ENCODE measurements at places on chromosomes 5 and 9.

DNA sequence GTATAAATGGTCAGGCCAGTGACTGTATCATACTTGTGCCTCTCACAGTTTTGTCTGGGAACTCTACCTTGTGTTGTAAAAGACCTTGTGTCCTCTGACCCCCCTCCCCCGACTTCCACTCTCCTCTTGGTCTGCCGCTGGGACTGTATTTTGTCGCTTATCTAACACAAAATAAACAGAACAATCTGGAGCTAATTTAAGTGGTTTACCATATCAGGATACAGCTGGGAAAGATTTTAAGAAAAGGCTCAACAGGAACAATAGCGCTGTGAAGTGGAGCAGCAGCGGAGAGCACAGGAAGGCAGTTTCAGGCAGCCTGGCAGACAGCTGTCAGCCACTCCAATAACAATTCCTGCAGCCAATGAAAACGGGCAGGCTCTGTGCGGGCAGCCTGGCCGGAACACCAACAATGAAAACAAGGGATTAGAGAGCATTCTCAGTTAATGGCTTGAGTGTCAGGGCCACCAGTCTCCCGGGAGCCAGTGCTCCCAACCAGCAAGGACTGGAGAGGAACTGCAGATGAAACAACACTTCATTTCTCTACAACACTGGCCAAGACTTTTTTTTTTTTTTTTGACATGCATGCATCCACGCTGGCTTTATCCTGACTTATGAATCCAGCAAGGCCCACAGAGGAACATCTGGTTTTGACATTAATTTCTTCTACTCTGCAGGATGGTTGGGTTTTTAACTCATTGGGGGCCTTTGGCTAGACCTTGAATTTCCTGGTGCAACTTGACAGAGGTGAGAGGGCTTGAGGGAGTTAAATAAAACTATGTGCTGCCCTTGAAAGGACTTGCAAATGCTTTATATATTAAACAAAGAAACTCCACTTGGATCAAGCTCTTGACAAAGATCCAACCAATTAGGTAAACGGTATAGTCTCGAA lies 76.7 kb downstream of the ARSB start:
- DNase-seq, result no peak

DNA sequence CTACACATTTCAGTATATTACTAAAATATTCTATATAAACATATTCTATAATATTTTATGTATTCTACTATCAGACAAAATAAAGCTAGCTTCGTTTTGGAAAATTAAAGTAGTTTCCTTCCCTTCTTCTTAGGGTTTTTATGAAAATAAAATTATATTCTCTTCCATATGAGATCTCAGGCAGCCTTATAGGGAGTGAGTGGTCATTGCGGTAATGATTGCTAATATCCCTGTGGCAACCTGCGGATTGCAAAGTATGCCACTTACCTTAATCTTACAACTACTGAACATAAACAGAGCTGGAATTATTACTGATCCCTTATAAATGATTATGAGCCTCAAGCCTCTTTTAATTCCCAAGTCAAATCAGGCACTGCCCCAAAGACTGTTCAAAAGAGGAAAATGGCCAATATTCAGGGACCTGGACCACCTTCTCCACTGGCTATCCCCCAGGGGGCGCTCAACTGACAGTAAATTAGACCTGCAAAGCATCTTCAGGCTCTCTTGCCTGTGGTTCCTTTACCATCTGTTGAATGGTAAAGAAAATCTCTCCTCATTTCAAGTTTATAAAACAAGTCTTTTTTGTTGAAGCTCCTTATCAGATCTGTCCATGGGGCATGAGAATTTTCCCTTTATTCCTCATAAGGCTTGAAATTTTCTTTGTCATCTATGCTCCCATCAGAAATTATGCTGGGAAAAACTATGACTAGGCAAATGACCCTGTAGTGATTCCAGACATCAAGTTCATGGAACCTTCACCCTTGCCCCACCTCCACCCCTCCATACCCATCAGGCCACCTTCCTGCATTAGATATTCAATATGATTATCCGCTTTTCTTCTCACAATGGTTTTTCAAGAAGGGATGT lies 163.9 kb downstream of the CEMIP2 start:
- peak; percentile 50 for DNase-seq

DNA sequence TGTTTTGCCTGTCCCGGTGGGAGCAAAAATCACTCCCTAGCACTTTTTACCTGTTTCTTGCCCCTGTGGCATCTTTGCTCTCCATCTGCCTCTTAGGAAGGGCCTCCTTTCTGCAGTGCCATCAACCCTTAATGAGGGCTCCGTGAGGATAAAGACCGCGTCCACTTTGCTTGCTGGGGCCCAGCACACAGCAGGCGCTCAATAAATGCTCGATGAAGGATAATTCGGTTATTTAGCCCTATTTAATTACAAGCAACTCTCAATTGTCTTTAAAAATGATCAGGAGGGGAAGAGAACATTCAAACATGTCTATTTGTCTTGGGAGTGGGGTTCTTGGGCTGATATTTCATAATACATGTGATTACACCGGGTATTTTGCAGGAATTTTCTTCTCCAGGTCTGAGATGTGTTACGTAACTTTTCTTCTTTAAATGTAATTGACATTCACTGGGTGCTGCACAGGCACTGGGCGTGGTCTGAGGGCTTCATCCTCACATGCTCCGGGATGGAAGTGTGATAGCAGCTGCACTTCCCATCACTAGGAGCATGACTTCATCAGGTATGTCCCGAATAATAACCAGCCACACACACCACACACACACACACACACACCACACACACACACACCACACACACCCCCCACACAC lies 19.8 kb upstream of the NTNG2 start:
- DNase-seq, result no peak

- DNase-seq, result no peak
Observed at GRCh38 chr9:110479481-110479880, 100.1 kb downstream of the SVEP1 start.

DNA sequence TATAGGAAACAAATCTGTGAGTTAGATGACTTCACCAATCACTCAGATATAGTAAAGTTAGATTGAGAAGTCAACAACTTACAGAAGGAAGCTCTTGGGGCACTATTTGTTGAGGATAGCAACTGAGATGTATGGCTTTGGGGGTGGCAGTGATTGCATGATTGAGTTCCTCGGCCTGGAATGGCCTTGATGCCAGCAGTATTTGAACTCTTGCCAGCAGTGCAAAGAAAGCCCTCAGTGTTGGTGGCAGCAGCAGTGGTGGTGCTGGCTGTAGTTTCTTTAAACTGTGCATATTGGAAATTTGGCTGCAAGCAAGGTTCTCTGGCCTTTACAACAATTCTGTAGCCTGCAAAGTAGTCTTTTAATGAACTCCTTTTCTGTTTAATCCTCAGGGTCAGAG lies 41.4 kb upstream of the PJA2 start:
- DNase-seq, result no peak

DNA sequence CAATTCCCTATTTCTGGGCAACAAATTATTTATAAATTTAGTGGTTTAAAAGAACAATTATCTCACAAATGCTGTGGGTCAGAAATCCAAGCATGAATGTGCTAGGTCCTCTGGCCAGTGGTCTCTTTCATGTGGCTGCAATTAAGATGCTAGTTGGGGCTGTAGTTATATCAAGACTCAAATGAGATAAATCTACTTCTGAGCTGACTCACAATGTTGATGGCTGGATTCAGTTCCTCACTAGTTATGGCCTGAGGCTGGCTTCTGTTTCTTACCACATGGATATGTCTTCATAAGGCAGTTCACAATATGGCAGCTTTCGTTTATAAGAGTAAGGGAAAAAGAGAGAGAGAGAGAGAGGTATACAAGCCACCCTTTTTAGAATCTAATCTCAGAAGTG lies 717.0 kb downstream of the PRELID2 start:
- DNase-seq, result no peak

- DNase-seq, result no peak
Observed at GRCh38 chr5:143431789-143432188, 28.3 kb upstream of the NR3C1 start.

DNA sequence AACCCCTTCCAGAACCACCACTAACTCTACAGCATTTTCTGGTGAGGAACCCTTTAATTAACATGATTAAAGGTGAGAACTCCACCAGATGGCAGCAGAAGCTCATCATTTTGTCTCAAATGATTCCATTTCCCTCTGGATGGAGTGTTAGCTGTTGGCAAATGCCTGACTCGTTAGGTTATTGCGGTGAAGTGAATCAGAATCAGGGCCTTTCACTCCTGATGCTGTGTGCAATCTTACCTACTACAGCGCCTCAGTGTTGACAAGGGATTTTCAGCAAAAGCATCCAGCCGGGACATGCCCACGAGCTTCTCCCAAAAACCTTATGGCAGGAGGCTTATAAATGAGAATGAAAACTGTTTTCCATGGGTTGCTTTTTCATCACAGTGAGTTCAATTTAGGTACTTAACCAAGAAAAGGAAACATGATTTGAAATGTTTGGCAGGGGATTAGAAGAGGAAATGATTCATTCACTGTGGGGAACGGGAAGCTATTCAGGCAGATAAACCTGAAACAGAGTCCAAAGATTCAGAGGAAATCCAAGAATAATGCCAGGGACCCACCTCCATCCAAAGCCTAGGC lies 48.0 kb upstream of the CAST start:
- DNase-seq, result no peak
